ENCODE measurements at places on chromosomes 16 and 17.
A peak's percentile ranks its signal among the peaks of the same experiment; 100 is the strongest.

- no peak for DNase-seq
Measured at GRCh38 chr17:40373324-40373723, 8.8 kb upstream of the GJD3 start.

DNA sequence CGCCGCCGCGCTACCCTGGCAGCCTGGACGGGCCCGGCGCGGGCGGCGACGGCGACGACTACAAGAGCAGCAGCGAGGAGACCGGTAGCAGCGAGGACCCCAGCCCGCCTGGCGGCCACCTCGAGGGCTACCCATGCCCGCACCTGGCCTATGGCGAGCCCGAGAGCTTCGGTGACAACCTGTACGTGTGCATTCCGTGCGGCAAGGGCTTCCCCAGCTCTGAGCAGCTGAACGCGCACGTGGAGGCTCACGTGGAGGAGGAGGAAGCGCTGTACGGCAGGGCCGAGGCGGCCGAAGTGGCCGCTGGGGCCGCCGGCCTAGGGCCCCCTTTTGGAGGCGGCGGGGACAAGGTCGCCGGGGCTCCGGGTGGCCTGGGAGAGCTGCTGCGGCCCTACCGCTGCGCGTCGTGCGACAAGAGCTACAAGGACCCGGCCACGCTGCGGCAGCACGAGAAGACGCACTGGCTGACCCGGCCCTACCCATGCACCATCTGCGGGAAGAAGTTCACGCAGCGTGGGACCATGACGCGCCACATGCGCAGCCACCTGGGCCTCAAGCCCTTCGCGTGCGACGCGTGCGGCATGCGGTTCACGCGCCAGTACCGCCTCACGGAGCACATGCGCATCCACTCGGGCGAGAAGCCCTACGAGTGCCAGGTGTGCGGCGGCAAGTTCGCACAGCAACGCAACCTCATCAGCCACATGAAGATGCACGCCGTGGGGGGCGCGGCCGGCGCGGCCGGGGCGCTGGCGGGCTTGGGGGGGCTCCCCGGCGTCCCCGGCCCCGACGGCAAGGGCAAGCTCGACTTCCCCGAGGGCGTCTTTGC is 3.1 kb downstream of the HIC1 start:
- DNase-seq = no peak

- no peak for DNase-seq
Measured at GRCh38 chr17:46100590-46100989, 92.6 kb downstream of the KANSL1 start.

- DNase-seq = no peak
Measured at GRCh38 chr16:84237994-84238750, 1.6 kb downstream of the KCNG4 start.

GRCh38 chr16:85612191-85612800 is 826 bp upstream of the GSE1 start:
- DNase-seq = no peak

- DNase-seq = no peak
Measured at GRCh38 chr16:52051414-52052172, 495.4 kb downstream of the TOX3 start.

DNA sequence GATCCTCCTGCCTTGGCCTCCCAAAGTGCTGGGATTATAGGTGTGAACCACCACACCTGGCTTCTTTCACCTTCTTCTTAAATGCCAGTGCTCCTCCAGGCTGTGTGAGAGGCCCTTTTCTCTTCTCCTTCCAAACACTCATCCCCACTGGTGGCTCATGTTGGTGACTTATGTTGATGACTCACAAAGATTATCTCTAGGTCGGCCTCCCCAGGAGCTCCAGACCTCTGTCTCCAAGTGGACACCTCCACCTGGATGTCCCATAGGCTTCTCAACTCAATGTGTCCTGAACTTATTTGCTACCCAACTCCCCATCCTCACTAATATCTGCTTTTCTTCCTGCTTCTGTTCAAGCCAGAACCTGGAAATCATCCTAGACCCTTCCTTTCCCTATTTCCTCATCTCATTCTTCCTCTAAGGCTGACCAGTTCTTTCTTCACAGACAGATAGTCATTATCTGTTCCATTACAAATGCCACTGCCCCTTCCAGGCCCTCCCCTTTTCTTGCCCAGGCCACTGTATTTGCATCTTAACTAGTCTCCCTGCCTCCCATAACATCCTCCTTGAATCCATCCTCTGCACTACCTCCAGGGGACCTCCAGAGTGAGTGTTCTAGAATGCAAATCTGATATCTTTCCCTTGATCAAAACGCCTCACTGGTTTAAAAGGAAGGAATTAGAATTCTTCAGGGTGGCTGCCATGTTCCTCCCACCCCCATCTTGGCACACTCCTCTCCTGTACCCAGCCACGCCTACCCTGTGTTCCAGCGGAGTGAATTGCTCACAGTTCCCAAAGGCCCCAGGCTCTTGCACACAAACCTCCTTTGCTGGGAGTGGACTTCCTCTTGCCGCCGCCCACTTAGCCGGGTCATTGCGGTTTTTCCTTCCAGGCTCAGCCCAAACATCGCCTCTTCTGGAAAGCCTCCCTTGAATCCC is 34.8 kb upstream of the FBXO47 start:
- no peak for DNase-seq

- no peak for DNase-seq
Measured at GRCh38 chr17:17569691-17570090, 21.8 kb downstream of the PEMT start.

GRCh38 chr17:77281122-77281903 is 140.5 kb downstream of the SEC14L1 start:
- peak; percentile 52 for DNase-seq

GRCh38 chr17:29107933-29108822 is 65.2 kb downstream of the PIPOX start:
- no peak for DNase-seq

DNA sequence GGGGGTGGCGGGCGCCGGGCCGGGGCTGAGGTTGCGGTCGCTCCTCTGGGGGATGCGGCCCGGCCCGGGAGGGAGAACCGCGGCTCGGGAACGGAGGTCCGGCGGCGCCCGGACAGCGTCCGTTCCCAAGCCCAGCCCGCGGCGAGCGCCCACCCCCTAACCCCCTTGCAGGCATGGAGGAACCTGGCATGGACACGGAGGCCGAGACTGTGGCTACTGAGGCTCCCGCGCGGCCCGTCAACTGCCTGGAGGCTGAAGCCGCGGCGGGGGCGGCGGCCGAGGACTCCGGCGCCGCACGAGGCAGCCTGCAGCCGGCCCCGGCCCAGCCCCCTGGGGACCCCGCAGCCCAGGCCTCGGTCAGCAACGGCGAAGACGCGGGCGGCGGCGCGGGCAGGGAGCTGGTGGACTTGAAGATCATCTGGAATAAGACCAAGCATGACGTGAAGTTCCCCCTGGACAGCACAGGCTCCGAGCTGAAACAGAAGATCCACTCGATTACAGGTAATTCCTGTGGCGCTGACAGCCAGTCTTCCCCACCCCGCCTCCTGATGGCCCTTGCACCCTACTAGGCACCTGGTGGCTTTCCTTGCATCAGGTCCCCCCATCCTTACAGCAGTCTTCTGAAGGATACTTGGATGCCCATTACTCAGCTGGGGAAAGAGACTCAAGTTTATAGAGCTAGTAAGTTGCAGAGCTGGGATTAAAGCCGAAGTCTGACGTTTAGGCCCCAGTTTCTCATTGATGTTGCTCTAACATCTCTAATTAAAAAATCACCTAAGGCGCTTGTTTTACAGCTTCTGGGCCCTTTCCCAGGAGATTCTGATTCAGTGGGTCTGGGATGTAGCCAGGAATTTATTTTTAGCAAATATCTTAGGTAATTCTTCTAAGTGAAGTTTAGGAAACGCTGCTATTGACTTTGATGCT is 514 bp downstream of the UBFD1 start:
- peak; percentile 32 for DNase-seq

DNA sequence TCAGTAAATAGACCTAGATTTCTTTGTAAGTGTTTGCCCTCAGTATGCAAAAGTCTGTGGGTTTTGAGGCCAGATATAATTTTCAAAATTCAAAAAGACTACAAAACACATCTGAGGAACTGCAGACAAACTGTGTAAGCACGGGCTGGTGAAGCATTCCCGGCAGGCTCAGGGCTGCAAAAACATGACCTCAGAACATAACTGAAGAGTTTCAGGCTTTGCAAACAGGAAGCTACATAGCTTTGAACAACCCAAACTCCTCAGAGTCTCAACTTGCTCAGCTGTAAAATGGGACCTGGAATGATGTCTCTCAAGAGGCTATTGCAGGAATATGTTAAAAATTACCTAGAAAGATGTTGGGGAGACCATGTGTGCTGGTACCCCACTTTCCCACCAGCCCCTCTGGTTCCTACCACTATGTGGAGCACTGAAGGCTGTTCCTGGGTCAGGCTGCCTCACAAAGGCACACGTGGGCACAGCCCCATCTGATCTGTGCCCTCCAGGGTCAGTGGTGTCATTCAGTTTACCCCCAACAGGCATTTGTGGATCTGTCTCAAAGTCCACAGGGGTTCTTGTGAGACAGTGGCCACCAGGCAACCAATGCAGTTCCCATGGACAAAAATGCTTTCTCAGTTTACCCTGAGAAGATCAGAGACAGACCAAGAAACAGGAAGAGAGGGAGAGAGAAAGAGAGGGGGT is 72.9 kb downstream of the CREBBP start:
- no peak for DNase-seq

DNA sequence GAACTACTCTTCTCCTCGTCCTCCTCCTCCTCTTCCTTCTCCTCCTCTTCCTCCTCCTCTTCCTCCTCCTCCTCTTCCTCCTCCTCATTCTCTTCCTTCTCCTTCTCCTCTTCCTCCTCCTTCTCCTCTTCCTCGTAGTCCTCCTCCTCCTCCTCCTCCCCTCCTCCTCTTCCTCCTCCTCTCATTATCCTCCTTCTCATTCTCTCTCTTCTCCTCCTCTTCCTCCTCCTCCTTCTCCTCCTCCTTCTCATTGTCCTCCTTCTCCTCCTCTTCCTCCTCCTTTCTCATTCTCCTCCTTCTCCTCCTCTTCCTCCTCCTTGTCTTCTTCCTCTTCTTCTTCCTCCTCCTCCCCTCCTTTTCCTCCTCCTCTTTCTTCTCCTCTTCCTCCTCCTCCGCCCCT is 4.1 kb upstream of the PITPNM3 start:
- DNase-seq = no peak

- no peak for DNase-seq
Measured at GRCh38 chr17:78406920-78407319, 28.5 kb downstream of the PGS1 start.

GRCh38 chr17:73379826-73380225 is 68.0 kb upstream of the CDC42EP4 start:
- no peak for DNase-seq

GRCh38 chr17:8151641-8152111 is 528 bp downstream of the PER1 start:
- DNase-seq = no peak

DNA sequence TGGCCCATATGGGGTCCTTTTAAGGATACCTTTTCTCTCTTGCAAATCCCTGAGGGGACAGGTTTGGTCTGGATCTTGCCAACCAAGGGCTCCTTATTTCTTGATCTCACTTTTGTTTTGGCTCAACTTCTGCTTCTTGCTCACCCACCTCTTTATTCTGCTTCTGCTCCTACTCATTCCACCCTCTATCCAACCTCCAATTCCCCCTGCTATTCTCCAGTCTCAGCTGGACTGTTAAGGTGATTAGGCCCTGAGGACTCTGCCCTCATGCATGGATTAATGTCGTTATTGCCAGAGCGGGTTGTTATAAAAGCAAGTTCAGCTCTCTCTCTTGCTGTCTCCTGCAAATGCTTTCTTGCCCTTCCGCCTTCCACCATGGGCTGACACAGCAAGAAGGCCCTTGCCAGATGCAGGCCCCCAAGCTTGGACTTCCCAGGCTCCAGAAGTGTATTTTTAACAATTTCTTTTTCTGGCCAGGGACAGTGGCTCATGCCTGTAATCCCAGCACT is 29.8 kb downstream of the LAT start:
- no peak for DNase-seq

DNA sequence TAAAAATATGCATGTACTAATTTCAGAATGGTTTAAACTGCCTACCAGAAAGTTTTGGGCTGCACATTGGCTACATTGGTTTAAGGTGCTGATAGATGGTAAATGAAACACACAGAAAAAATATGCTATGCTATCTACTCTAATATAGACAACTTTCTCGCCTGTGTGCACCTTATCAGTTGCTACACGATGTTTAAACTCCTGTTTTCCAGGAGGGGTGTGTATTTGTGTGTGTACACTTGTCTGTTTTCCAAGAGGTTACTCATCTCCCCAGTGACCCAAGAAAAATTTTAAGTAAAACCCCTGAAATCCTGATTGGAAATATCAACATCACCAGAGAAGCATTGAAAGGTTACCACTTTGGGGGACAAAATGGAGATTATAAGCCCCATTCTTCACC is 21.6 kb upstream of the PSMC5 start:
- DNase-seq = no peak

GRCh38 chr16:16189842-16190241 is 33.5 kb downstream of the ABCC6 start:
- no peak for DNase-seq

DNA sequence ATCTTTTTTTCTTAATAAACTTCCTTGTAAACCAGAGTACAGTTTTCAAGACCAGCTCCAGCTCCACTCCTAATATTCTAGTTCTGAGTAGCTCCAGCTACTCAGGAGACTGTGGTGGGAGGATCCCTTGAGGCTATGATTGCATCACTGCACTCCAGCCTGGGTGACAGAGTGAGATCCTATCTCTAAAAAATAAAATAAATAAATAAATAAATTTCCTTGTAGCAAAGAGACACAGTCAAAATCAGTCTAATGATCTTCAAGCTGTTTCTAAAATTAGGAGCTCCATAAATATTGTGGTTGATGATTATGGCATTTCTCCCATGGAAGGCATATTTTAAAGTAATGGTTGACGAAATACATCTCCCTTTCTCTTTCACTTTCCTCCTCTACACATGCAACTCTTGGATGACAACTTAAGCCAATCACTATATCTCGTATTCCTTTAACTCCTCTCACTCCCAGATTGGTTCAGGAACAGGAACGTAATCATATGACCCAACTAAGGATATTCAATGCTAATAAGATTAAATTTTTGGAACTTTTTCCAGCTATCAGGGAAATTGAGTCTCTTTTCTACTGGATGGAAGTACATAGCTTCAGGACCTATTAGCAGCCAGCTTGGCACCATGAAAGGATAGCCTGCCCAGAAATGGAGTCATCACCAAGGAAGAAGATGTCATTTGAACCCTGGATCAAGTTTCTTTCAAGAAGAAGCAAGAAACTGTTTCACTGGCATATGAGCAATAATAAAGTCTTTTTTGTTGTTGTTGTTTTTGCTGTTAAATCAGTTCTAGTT is 42.1 kb upstream of the TAOK1 start:
- no peak for DNase-seq

- DNase-seq = no peak
Measured at GRCh38 chr17:80198144-80198661, 21.9 kb downstream of the SGSH start.

- DNase-seq = no peak
Measured at GRCh38 chr17:46057366-46057765, 58.3 kb downstream of the STH start.

GRCh38 chr17:66661411-66662256 is 173.3 kb upstream of the CACNG5 start:
- no peak for DNase-seq
